ENCODE measurements at places on chromosomes 2 and 18.
A peak's percentile ranks its signal among the peaks of the same experiment; 100 is the strongest.

- DNase-seq: no peak
These were observed 123.0 kb downstream of the MYCN start for GRCh38 chr2:16063251-16063850.

DNA sequence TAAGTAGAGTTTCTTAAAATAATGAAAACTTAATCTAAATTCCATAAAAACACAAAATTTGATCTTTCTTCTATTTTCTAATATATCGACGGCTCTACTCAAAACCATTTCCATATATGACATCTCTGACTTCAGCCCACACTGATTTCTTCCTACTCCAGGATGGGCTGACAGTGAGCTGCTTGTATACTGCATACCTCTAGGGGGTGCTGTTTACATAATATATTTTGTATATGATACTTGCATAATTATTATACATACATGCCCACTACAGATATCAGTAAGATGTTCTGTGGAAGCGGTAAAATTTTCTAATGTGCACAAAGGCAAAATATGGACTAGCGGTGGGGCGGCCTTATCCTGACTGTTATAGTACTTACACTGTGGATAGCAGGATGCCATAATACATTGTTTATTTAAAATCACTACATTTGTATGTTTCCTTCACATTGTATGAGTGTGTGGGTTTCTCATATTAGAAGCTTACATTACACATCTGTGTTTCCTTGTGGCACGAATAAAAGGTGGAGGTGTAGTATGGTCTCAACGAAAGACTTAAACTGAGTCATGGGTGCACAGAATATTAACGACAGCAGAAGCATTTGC is 66.1 kb upstream of the NXPH2 start:
- peak; percentile 53 for DNase-seq

DNA sequence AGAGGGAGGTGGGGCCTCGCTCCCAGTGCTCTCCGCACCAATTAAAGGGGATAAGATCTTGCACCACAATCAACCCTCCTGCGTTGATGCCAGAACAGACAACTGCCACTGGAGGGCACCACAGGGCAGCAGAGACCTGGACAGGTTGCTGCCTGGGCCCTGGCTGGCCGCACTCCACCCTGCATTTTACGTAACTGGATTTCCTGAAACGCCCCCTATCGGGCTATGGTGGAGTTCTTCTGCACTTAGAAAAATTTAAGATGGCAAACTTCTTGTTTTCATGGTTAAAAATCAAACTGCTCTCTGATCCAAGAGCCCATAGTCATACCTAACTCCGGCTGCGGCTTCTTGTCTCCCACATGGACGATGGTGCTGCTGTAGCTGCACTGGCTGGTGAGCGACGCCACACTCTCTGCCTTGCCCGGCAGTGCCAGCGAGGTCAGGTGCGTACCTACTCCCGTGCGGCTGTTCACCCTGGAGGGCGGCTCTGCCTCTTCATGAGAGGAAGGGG is 16.8 kb upstream of the HES6 start:
- peak; percentile 81 for DNase-seq

DNA sequence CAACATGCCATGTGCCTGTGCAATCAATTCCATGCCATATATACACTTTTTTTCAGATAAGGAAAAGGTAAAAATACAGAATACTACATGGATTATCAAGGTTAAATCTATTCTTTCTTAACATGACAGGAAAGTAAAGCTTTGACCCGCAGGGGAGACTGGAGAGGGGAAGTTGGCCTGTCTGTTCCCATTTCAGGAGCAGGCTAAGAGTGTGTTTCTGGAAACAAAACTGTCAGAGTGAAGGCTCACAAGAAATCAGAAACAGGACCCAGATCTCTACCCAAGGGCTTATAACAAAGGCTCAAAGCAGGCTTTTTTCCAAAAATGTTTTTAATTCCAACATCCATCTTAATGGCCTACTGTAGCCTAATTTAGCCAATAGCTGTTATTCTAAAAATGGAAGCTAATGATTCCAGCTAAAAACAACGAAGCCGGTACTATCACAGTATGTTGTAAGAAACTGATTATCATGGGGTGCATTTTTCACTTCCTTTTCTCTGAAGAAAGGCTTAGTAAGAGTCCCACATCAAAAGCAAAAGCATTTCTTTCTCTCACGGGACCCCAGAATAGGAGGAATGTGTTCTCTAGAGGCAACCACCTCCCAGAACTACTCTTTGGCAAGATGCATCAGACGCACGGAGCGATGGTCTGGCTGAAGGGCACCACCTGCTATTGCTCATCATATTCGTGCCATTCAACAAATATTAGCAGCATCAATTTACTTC is 41.4 kb downstream of the FECH start:
- DNase-seq: no peak

GRCh38 chr2:161418715-161419637 is 2.9 kb downstream of the TBR1 start:
- DNase-seq: no peak

DNA sequence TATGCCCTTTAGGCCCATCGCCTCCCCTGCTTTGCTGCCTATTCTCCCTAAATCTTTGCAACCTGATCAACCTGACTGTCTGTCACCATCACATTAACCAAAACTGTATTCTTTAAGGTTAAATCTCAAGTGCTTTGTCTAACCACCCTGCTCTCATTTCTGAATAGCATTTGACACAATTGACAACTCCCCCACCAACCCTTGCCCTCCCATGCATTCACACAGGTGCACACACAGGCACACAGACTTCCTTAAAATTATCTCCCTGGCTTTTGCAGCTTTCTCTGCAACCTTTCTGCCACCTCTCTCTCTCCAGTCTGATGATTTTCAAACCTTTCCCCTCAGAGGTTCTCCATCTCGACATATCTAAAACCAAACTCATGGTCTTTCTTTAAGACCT is 64.6 kb upstream of the ST8SIA3 start:
- no peak for DNase-seq

GRCh38 chr2:189439342-189439741 is 1.9 kb upstream of the WDR75 start:
- no peak for DNase-seq

GRCh38 chr18:24811950-24812681 is 351.7 kb downstream of the HRH4 start:
- DNase-seq: no peak

- DNase-seq: no peak
These were observed at the start of gene PTPRN for GRCh38 chr2:219309278-219309677. PTPRN (minus strand) TSS chr2:219309401; CDS start chr2:219309332, 69 bp downstream.

DNA sequence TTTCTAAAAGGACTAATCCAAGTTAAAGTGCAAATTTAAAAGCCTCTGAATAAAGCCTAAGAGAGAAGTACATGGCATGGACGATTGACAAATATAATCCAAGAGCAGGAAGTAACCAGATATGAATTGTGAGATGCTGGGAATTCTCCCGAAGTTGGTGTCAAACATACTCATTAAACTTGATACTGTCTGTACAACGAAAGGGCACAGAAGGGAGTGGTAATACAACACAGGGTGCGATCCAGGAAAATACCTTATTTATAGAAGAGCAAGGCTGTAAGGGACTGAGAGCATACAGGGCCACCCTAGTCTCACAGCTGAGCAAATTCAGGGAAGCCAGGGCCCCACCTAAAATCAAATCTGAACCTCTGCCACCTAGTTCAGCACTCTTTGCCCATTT is 41.6 kb downstream of the SEMA4F start:
- DNase-seq: no peak

DNA sequence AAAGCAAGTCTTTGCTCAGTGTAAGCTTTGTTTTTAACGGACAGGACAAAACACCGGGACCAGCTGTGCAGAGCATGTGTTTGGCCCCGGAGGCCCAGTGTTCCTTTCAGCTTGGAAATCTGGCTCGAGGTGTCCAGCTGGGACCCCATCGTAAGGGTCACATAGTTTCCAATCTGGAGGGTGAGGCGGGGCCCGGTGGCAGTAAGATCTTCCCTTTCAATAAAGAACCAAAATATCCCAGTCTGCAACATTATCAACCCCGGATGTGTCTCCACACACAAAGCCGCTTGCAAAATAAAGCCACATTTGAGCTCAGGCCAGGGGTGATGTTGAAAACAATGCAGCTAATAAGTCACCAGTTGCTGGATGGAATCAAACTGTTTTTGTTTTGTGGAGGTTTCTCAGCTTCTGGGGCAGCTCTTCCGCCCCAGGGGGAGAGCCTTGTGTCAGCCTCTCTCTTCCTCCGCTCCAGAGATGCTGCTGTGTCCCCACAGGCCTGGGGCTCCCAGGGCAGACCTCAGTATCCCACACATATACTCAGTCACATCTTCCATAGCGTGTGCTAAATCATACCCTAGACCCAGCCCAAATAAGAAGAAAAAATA is 138.6 kb upstream of the GLI2 start:
- DNase-seq: no peak

DNA sequence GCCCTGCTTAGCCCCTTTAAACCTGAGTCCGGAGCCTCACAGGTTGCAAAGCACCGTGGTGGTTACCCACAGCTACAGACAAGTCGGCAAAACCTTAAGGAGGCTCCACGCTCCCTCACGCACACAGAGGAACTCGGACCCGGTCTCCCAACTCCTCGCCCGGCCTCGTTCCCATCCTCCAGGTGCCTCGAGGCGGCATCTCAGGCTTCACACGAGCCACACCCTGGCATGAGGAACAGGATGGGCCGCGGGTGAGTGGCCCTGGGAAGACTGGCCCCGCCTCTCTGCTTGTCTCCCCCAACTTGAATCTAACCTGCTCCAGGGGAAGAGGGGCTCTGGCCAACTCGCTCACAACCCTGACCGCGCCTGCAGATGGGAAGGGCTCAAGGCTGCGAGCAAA is 97.4 kb downstream of the EIPR1 start:
- no peak for DNase-seq

- no peak for DNase-seq
These were observed 47.1 kb upstream of the CCBE1 start for GRCh38 chr18:59744271-59744721.

GRCh38 chr18:61982475-61982874 is 89.7 kb upstream of the RNF152 start:
- DNase-seq: no peak

GRCh38 chr2:69095305-69095704 is 82.3 kb downstream of the ANTXR1 start:
- no peak for DNase-seq

DNA sequence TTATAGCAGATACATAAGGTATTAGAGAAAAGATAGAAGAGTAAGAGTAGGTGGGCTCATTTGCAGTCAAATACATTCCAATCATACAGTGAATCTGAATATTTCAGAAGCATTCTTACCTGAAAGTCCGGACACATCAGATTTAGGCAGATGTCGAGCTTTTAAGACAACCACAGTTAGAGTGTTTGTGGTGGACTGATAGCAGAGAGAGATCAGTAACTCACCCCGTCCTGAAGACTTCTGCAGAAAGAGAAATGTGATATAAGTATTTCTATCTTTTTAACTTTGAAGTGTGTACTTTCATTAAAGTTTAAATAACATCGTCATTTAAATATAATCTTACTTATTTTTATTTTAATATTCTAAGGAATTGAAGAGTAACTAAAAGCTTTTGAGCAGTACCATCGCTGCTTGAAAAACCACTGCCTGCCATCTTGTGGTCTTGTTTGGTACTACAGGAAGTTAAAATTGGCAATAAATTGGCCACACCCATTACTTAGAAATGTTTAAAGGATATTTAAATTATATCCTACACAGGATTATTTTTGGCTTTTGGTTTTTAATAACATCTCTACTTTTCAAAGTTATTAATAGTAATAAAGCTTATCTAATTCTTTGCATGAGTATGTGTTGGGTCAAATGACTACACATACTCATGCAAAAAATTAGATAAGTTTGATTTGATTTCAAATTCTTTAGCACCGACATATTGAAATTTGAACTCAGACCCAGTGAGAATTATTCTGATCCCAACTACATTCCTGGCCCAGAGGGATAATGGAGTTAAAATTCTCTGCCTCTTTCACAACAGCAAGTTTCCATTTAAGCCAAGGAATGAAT is 5.5 kb downstream of the SYT4 start:
- DNase-seq: peak; percentile 58

DNA sequence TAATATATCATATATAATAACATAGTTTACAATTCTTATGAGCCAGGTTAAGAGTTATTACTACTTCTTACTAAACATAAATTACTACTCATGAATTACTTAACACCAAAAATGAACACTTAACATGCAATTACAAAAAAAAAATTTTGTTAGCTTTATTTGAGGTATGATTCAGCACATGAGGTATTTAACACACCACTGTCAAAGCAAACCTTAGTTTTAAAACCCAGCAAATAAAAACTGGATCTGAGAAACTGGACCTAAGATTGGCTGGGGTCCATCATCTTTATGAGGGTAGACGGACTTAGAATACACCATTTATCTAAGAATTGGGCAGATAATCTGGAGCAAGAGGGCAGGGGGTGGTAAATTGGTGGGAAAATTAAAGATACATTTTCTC is 81.8 kb upstream of the CREB1 start:
- no peak for DNase-seq

GRCh38 chr2:55843096-55843993 is 80.2 kb downstream of the EFEMP1 start:
- DNase-seq: no peak

DNA sequence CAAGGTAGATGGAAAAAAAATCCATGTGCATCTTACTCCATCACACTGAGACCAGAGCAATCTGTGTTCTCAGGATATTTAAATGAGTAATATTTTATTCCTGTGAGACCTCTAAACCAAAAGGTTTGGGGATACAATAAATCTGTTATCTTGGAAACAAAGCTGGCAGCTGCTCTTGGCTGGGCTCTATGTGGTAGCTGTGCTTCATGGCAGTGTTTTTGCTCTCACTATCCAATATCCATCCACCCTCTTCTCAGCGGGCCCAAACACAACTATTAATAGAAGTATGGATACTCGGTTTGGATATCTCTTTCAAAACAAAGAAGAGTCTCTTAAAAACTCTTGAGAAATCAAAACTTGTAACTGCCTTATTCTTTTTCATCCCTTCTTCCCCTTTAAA is 244.9 kb upstream of the RAB12 start:
- DNase-seq: no peak

DNA sequence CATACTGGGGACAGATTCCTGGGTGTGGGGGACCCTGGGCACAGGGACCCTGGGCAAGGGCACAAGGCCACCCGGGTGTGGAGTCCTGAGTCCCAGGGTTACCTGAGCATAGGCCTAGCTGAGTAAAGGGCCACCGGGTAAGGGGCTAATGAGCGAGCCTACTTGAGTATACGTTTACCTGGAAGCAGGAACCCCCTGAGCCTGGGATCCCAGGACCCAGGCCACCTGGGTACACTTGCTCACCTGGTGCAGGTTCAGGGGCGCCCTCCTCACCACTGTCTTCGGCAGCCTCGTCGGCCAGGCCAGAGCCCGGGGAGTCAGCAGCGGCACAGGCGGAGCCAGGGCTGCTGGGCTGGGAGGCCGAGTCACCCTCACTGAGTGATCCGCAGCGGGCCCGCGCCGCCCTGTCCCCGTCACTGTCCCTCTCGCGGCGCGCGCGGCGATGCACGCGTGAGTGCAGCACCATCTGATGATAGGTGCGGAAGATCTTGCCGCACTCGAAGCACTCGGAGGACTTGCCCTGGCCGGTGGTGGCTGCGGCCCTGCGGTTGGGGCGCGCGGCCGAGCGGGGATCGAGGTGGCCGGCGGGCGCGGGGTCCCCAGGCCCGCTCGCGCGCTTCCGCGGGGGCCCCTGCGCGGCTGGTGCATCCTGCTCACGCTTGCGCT is 53.9 kb downstream of the ZNF516 start:
- no peak for DNase-seq

Measured in activated CD4-positive, alpha-beta T cell treated with anti-CD3 and anti-CD28 coated beads, Interleukin-2, Interleukin-6, amounts not matched to agents 100 ng/mL and 50 ng/mL, durations not matched to agents 16 hours and 8 hours (primary cell).